ENCODE measurements at places on chromosomes 7 and 10.

DNA sequence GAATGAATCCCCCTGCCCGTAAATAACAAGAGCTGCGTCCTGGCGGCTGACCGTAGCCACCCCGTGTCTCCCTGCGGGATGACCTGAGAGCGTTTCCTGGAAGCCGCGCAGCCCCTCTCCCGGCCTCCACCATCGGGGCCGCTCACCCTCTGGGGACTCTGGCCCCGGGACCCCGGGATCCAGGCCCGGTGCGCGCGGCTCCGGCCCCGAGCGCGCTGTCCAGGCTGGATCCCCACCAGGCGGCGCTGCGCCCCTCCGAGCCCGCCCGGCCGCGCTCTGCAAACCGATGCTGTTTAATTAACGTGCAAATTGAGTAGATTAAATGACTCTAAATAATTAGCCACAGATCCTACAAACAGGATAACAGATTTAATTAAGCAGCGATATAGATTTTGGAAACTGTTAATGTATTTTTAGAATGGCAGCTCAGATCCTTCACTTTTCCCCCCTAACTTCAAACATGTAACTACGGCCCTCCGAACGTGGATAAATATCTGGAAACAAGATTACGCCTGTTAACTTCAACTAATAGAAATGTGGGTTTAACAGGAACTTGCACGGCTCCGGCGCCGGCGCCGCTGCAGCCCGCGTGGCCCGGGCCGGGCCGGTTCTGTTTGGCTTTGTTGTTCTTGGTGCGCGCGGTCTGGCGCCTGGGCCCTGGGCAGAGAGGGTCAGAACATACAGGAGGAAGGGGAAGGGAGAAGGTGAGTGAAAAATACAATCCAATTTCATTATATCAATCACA lies 7.1 kb upstream of the UNCX start:
- DNase-seq: no peak

DNA sequence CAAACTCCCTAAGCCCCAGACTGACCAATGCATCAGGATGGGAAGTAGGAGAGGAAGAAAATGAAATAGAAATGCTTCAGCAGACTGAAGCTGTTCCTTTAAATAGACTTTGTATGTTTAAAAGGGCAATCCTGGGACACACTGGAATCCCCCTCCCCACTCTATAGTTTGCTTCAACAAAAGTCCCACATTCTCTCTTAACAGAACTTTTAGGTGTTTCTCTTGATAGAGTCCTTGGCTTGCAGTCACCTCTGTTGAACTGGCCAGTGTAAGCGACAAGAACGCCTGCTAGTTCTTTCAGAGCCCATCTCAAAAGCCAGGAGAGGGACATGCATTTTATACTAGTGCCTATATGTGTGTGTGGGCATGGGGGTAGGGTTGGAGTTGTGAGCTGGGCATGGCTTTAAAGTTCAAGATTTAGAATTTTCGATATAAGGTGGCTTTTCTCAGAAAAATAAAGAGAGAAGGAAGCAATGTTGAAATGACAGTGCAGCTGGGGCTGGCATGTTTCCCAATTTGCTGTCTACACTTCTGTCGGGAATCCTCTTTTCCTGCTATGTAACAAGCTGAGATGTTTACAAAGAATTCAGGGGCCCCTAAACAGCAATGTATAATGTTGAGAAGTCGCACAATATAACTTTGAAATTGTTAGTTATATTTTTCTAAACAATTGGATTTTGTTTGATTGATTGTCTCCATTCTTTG lies 2.1 kb downstream of the TBX20 start:
- no peak for DNase-seq

DNA sequence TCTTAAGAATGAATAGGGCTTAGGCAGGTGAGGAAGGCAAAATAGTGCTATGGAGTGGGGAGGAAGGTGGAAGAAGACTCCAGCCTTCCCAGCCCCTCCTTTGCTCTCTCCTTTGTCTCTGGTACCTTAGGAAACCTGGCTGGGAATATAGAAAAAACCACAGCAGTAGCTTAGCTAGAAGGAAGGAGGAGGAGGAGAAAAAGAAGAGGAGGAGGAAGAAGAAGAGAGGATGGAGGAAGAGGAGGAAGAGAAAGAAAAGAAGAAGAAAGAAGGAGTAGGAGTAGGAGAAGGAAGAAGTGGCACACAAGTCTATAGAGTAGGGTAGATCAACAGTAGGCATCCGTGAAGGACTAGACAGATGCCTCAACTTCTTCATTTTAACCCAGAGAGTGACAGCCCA lies 36.5 kb upstream of the FAM180A start:
- no peak for DNase-seq

GRCh38 chr10:17847585-17848296 lies 38.6 kb downstream of the MRC1 start:
- no peak for DNase-seq

- DNase-seq: no peak
Observed at GRCh38 chr10:32332299-32332750, 14.6 kb downstream of the EPC1 start.

GRCh38 chr7:2138146-2138765 lies 94.5 kb downstream of the MAD1L1 start:
- DNase-seq: no peak

- DNase-seq: no peak
Observed at GRCh38 chr7:34749446-34749845, 91.4 kb downstream of the NPSR1 start.

- DNase-seq: no peak
Observed at GRCh38 chr10:78942091-78942501, 126.7 kb upstream of the ZMIZ1 start.

- no peak for DNase-seq
Observed at GRCh38 chr7:54336800-54337199, 205.4 kb upstream of the VSTM2A start.

- DNase-seq: no peak
Observed at GRCh38 chr7:127717502-127718339, 65.7 kb downstream of the SND1 start.

GRCh38 chr7:150432915-150433892 lies 17.2 kb upstream of the GIMAP8 start:
- no peak for DNase-seq

GRCh38 chr10:121654021-121654545 lies 55.8 kb upstream of the FGFR2 start:
- no peak for DNase-seq

GRCh38 chr7:82428186-82428961 lies 15.2 kb downstream of the CACNA2D1 start:
- DNase-seq: no peak

DNA sequence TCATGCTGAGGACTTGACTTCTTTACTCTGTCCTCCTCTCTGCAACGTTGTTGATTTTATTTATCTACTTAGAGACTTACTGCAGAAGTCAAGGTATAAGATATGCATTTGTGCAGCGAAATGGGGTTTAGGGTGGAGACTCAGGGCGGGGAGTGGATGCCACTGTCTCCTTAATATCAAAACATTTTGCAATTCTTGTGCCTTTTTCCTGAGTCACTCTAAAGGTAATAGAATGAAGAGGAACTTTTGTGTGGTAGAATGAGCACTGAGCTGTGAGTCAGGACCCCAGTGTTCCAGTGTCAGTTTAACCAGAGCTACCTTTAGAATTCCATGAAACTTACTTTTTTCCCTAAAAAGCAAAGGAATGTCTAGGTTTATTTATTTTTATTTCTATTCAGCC lies 78.2 kb downstream of the VTI1A start:
- no peak for DNase-seq

- DNase-seq: no peak
Observed at GRCh38 chr10:3807928-3808496, 23.0 kb upstream of the KLF6 start.

DNA sequence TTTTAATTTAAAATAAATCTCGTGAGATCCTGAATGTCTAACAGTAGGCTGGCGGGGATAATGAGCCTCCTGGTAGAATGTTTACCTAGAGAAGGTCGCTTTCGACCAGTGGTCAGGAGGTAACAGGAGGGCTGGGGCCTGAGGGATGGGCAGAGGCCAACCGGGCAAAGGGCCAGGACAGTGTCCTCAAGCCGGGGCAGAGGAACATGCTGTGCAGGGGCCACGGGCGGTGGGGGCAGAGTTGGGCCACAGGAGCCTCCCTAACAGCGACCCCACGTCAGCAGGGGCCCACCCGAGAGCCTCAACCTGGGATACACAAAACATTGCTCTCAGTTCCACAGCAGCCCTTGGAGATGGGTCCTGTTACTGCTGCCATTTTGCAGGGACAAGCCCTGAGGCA lies 14.5 kb downstream of the CFAP46 start:
- no peak for DNase-seq

DNA sequence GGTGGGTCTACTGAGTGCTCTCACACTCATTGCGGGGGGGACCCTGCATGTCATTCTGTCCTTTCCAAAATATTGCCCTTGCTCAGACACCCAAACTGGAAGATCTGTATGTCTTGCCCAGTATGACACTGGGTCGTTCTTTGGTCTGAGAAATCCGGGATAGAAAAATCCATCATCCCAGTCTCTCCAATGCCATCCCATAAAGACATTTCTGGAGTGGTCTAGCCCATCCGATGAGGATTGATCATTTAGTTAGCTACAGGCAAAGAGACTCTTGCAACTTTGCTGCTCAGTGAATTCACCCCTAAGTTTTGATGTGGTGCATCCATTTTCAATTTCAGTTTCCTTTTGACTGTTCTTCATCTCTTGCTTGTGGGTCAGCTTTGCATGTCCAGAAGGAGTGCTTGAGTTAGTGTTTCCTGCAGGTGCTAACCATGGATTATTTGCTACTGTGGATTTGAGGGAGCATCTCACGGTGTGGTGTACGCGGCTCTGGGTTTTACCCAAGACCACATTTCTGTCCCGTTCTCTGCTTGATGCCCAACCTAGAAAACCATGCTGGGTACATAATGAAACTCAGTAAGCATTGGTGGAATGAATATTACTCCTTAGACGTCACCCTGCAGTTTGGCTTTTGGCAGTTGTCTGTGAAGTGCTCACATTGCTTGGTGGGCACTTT lies 247.0 kb upstream of the MKI67 start:
- no peak for DNase-seq

- DNase-seq: no peak
Observed at GRCh38 chr7:24870766-24871165, 109.2 kb downstream of the OSBPL3 start.

DNA sequence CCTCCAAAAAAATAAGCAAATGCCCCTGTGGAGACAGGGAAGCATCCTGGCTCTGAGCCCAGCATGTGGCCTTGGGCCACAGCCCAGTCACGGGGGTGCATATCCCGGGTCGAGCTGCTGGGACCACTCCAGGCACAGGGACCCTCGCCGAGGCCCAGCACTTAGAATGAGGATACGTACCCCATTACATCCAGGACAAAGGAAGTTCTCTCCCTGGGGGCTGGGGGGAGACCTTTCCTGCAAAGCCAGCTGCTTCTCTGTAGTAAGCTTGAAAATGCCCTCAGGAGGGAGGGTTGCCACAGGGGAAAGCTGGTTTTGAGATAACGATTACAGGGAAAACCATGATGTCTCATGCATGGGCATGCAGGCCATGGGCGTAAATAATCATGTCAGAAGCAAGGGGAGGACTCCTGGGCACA lies 75.5 kb downstream of the HIPK2 start:
- no peak for DNase-seq

- no peak for DNase-seq
Observed at GRCh38 chr7:32453341-32454011, 36.7 kb downstream of the LSM5 start.

DNA sequence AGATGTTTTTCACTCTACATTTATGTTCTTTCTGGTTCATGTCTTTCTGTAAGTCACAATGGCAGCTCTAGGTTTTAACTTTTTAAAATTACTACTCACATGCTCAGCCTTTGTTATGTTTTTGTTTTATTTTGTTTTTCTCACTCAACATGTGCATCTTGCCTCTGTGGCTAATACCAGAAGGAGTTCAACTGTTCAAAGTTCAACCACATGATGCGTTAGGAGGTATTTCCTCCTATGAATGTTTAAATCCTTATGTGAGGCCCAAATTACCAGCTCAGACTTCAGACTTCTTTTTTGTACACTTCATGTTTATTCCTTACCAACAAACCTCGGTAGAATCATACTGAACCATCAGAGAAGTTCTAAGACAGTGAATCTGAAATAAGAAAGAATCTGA lies 151.6 kb downstream of the MALRD1 start:
- no peak for DNase-seq

- DNase-seq: no peak
Observed at GRCh38 chr10:96417441-96417840, 58.6 kb upstream of the OPALIN start.

- DNase-seq: no peak
Observed at GRCh38 chr7:156257904-156258303, 382.7 kb upstream of the RNF32 start.

GRCh38 chr7:6628045-6628444 lies 9.1 kb upstream of the ZNF316 start:
- no peak for DNase-seq

DNA sequence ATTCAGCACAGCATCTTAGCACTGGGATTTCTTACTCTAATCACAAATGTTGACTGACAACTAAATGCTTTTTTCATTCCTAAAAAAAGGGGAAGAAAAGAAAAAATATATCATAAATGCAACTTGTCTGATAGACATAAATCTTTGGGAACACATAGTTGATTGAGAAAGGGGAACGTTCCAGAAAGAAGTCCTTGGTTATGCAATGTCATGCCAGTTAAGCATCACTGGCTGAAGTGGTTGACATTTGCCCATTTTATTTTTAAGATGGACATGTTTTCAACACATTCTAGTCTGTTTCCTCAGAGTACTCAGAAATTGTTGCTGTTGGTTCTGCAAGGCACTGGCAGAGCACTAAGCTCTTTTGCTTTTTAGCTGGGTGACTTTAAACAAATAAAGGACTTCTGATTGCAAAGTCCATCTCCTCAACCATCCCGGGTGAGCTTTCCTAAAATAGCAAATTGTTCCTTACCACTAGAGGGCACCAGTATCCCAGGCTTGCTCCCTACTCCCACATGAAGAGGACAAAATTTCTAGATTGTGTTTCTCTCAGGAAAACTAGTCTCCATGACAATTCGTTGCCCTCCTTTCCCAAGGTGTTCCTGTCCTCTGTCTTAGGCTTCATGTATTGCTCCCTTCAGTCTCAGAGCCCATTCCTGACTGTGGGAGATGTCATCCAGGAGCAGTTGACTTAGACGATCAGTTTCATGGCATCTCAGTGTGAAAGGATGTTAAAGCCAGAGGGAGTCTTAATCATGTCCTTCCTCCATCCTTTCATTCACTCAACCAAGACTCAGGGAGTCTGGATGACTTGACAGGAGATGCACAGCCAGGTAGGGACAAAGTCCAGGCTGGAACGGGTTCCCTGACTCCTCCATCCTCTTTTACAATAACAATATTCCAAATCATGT lies 23.9 kb downstream of the OPALIN start:
- DNase-seq: no peak

DNA sequence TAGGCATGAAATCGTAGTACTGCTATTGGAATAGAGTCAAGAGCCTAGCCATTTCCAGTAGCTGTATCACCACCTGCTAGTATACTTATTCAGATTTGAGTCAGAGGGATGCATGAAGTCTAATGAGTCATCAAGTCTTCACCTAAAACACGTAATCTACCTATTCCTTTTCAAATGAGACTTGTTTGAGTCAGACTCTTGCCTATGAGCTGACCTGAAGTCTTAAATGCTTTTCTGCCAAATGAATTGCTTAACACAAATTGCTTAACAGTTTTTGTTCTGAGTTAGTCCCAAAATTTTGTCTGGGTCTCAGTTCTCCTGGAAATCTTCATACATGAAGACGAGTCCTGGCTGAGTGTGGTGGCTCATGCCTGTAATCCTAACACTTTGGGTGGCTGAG lies 165.2 kb downstream of the GNAT3 start:
- no peak for DNase-seq

All from SIG-M5 (cell line).